Gastrocnemius medialis (tissue), 4 donors: ENCODE measurements at places on chromosomes 6 and 20. TPM values are rescaled to one million over a fixed set of nuclear protein-coding genes. Genes with fewer than 3 reads are reported as not detected.

- DNase-seq, result no peak
- H3K27ac ChIP-seq, result no peak overlapping the region
- H3K27me3 ChIP-seq, result no peaks in the 10 kb centered on the region
Measured at GRCh38 chr6:47520282-47520681, 42.7 kb downstream of the CD2AP start.

DNA sequence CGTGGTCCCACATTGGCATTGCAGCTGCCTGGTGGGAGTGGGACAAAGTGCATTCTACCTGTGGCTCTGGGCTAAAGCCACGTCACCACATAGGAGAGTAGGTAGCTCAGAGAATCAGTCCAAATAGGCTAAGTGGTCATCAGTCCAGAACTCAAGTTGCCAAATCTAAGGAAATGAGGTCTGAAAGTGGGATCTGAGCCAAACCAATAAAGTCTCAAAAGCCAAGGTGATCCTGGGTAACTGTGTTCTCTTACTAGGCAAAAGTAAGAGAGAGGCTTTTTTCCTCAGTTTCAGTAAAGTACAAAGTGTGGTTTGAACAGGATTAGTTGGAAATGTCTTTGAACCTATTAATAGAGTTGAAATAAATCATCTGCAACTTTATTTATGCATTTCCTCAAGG, 68.6 kb upstream of the CNKSR3 start:
- no peak overlapping the region for H3K27ac ChIP-seq
- no peak for DNase-seq
- no peaks in the 10 kb centered on the region for H3K4me1 ChIP-seq

- H3K27me3 ChIP-seq, result no peaks in the 10 kb centered on the region
- peaks cover 22% of the 10 kb centered on the region for H3K4me1 ChIP-seq
- H3K36me3 ChIP-seq, result no peaks in the 10 kb centered on the region
Measured at GRCh38 chr6:52515219-52515960, 61.5 kb downstream of the TRAM2 start.

DNA sequence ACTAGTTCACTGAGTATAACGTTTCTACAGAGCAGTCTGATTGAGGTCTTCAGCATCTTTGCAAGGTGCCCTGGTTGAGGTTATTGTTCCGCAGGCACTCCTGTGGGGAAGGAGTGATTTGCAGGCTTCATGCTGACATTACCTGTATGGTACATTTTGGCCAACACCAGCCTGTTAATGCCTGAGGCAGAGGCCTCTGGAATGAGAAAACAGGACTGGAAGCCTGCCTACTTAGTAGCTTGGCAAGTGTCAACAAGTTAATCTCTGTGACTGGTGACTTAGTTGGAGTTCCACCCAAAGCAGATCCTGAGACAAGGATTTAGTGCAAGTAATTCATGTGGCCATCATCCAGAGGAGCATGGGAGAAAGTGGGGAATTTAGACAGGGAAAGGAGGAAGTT, 24.6 kb downstream of the MAS1 start:
- no peak overlapping the region for H3K4me3 ChIP-seq
- no peaks in the 10 kb centered on the region for H3K36me3 ChIP-seq
- DNase-seq, result no peak

DNA sequence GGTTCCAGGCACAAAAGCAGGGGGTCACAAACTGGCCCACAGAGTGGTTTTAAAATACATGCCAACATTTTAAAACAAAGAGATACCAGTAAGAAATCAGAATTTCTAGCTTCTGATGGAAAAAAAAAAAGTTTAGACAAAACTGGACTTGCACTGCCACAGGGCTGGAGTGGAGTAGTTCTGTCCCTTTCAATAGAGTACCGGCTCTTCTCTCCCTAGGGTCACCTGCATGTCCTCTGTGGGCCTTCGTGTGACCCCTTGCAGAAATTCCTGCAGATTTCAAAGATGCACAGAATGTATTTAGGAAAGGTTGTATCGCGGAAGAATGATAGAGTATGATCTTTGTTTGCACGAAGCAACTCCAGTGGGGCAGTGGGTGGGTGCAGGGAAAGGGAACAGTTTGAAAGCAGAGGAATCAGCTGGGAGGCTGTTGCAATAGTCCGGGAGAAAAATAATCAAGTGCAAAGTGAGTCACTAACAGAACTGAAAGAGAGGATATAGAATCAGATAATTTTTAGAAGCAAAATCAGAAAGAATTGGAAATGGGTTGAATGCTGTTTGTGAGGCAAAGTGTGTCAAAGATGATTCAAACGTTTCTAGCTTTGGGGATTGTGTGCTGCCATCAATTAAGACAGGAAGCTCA, 97.3 kb upstream of the STXBP5 start:
- H3K27ac ChIP-seq, result no peak overlapping the region
- H3K4me3 ChIP-seq, result no peak overlapping the region
- no peaks in the 10 kb centered on the region for H3K27me3 ChIP-seq
- H3K36me3 ChIP-seq, result no peaks in the 10 kb centered on the region
- DNase-seq, result no peak

- H3K36me3 ChIP-seq, result no peaks in the 10 kb centered on the region
- no peaks in the 10 kb centered on the region for H3K27me3 ChIP-seq
- DNase-seq, result no peak
- H3K27ac ChIP-seq, result no peak overlapping the region
- no peaks in the 10 kb centered on the region for H3K4me1 ChIP-seq
Measured at GRCh38 chr6:13076575-13076974, 251.8 kb downstream of the TBC1D7 start.

DNA sequence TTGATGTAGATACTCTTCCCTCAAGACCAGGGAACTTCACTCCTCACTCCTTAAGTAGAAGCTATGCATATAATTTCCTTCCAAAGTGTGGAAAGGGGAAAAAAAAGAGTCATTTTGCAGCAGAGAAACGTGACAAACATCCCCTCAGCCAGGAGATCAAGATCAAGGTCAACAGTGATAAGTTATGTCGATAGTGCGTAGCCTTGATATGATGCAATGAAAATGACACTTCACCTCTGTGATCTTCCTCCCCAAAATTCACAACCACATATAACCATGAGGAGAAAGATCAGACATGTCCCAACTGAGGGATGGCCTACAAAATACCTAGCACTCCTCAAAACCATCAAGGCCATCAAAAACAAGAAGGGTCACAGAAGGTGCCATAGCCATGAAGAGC, 160.4 kb upstream of the MYLIP start:
- no peak overlapping the region for H3K27ac ChIP-seq
- DNase-seq, result no peak
- no peaks in the 10 kb centered on the region for H3K36me3 ChIP-seq
- H3K27me3 ChIP-seq, result no peaks in the 10 kb centered on the region
- no peaks in the 10 kb centered on the region for H3K4me1 ChIP-seq

DNA sequence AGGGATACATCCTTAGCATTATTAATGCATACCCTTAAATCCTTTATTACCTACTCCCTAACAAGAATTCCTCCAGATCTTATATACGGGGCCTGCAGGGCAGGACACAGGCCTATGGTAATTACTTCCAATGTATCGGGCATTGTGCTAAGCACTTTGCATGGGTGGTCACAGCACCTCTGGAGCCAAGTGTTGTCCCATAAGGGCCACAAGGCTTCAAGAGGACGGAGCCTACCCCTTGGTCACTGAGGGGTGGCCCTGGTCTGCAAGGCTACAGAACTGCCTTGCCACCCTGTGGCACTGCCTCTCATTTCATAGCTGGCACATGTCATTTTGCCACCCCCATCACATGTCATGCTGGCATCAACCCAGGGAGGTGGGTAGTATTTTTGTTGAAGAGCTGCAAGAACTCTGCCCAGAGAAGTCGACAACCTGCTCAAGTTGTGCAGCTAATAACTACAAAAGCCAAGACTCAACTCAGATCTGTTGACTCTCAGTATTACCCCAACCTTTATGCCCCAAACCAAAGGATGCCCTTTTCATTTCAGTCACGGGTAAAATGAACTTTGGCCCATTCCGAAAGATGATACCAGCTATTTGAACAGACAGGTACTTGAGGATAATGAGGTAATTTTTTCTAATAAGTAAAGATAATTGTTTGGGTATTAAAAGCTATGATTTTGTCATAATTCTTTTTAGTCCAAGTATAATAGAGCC, 144.1 kb upstream of the AKAP12 start:
- H3K4me3 ChIP-seq, result no peak overlapping the region
- H3K4me1 ChIP-seq, result no peaks in the 10 kb centered on the region
- no peaks in the 10 kb centered on the region for H3K36me3 ChIP-seq
- no peak for DNase-seq
- H3K27ac ChIP-seq, result no peak overlapping the region

DNA sequence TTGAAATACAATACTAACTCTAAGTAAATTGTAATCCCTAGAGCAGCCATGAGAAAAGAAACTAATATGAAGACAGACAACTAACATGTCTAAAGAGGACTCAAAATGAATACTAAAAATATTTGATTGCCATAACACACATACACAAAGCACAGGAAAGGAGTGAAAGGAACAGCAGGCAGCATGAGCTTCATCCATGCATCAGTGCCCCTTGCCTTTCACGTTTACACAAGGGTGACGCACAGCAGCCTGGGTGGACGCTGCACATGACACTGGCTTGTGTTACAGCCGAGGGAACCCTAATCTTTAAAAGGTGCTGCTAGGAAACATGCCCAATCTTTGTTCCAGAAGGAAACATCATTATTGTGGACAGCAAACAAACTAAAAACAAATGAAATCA, 123.5 kb downstream of the MAN1A1 start:
- no peak overlapping the region for H3K4me3 ChIP-seq
- H3K36me3 ChIP-seq, result no peaks in the 10 kb centered on the region
- no peaks in the 10 kb centered on the region for H3K27me3 ChIP-seq
- no peak overlapping the region for H3K27ac ChIP-seq
- H3K4me1 ChIP-seq, result no peaks in the 10 kb centered on the region

GRCh38 chr6:36252005-36252404, 17.9 kb upstream of the PNPLA1 start:
- no peak for DNase-seq
- H3K4me1 ChIP-seq, result no peaks in the 10 kb centered on the region
- no peak overlapping the region for H3K27ac ChIP-seq
- no peak overlapping the region for H3K4me3 ChIP-seq
- no peaks in the 10 kb centered on the region for H3K27me3 ChIP-seq

- H3K4me3 ChIP-seq, result no peak overlapping the region
- no peak overlapping the region for H3K27ac ChIP-seq
- DNase-seq, result no peak
- no peaks in the 10 kb centered on the region for H3K36me3 ChIP-seq
- no peaks in the 10 kb centered on the region for H3K27me3 ChIP-seq
- peaks cover 4% of the 10 kb centered on the region for H3K4me1 ChIP-seq
Measured at GRCh38 chr20:8126841-8127378, 5.2 kb upstream of the PLCB1 start.

DNA sequence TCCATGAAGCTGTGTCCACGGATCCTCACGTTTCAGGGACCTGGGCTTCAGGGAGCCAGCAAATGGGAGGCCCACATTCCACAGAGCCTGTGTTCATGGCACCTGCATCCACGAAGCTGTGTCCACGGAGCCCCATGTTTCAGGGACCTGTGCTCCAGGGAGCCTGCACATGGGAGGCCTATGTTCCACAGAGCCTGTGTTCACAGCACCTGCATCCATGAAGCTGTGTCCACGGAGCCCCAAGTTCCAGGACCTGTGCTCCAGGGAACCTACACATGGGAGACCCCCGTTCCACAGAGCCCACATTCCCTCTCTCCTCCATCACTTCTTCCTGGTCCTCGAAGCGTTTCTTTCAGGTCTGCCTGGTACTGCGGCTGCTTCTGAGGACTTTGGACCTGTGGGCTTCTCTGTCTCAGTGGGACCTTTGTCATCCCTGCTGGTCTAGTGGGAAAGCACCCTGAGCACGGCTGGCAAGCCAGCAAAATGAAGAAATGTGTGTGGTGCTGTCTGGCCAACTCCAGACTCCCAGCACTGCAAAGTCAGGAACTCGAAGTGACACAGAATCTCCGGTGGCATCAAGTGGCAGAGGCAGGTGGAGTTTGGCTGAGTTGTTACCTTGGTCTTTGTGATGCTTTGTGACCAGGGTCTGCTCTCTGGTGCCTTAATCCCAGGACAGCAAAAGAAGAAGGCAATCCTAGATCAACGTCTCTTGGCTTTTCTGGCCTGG, 245.9 kb downstream of the DLL1 start:
- no peaks in the 10 kb centered on the region for H3K27me3 ChIP-seq
- DNase-seq, result no peak
- H3K4me1 ChIP-seq, result peaks cover 36% of the 10 kb centered on the region

DNA sequence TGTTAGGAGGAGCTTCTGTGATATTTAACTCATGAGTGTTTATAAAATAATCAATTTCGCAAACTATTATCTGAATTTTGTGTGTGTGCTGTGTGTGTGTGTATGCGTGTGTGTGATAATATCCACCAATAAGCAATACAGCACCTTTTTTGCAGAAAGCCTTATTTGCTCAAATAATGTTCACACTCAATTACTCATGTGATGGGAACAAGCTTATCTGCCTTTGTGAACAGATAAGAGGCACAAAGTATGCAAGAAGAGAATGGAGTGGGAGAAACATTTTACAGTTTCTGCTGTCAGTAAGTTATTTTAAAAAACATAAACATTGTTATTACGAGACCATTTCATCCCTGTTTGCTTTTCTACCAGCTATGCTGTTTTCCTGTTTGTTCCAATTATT, 36.7 kb upstream of the PTPRK start:
- H3K27me3 ChIP-seq, result no peaks in the 10 kb centered on the region
- no peaks in the 10 kb centered on the region for H3K4me1 ChIP-seq
- no peak for DNase-seq
- H3K36me3 ChIP-seq, result no peaks in the 10 kb centered on the region

GRCh38 chr6:10373642-10374359, 41.1 kb downstream of the TFAP2A start:
- no peak overlapping the region for H3K27ac ChIP-seq
- no peak for DNase-seq
- no peak overlapping the region for H3K4me3 ChIP-seq

DNA sequence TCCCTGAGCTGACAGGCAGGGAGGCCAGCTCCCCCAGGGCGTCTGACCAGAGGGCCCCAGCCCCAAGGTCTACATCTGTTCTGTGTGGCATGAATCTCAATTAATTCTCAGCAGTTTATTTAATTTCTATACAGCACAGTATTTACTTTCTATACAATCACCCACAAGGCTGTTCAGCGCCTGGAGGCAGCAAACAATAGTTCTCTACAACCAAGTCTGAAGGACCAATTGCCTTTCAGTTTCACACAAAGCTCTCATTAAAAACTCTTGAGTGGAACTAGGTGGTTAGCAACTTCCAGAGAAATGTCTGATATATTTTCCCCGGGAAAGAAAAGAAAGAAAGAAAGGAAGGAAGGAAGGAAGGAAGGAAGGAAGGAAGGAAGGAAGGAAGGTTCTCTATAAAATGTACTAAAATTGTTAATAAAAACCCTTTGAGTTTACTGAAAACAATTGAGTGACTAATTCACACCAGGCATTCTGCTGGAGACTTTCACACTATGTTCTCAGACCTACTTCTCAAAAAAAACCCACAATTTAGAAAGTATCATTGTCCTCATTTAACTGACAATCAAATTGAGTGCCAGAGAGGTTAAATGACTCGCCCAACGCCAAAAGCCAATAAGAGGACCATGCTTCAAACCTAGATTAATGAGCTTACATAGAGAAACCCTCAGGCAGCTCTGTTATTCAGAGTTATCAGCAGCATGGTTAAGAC, 62.5 kb downstream of the METTL24 start:
- no peaks in the 10 kb centered on the region for H3K27me3 ChIP-seq
- no peaks in the 10 kb centered on the region for H3K4me1 ChIP-seq
- H3K4me3 ChIP-seq, result no peak overlapping the region
- H3K27ac ChIP-seq, result no peak overlapping the region

The DLL1 gene
- total RNA-seq, result 3.7 TPM

The HTR1B gene
- not detected for total RNA-seq

The ENPP5 gene
- total RNA-seq, result 28.3 TPM

The HAO1 gene
- 0.40 TPM for total RNA-seq

The ZSWIM1 gene
- 5.7 TPM for total RNA-seq

The BCL2L1 gene
- 41.5 TPM for total RNA-seq

The GSTA2 gene
- not detected for total RNA-seq

The SLC35F1 gene
- not detected for total RNA-seq
